ENCODE measurements at places on chromosomes 5 and 9.

- no peak for DNase-seq
Measured at GRCh38 chr9:138033950-138034349, 156.4 kb downstream of the CACNA1B start.

DNA sequence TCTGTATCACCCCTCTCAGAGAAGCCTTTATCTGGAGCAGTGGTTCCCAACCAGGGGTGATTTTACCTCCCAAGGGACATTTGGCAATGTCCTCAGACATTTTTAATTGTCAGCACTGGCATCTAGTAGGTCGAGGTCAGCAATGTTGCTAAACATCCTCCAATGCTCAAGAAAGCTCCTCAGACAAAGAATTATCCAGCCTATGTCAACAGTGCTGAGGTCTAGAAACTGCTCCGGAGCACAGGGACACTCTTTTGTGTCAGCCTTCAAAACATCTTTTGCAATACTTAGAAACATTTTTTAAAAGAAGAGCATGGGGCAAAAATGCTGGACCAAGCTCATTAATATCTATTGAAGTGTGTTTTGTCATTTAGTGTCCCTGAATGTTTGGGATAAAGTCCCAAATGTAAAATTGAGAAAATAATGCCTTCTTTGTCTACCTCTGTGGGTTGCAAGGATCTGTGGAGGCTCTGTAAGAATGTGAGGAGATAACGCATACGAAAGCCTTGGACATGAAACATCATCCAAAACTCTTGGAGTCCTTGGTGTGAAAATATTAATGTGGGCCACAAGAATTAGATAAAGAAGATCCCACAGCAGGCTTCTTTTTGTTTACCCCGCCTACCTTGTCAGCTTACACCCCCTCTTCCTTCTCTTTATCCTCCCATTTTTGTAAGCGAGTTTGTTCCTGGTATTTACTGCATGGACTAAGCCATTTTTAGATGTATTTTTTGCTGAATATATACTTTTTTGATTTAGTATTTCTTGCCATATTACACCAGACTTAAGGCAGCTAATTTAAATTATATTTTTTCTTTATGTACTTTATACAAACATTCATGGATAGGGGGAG lies 193.5 kb downstream of the CD180 start:
- no peak for DNase-seq

DNA sequence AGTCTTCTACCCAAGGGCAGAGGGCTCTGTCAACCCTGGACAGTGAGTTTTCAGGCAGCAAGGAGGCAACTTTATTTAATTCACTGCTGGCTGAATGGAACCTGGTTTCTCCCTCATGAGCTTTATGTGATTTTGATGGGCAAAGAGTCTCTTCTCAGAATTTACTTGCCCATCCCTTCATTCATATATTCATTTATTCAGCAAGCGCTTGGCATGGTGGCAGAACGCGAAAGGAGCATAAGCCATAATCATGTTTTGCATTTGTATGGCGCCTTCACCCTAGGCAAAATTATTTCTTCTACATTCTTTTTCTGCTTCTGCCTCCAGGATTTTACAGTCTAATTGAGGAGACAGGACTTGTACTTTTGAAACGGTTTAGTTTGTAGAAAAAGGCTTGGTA lies 8.0 kb downstream of the DELE1 start:
- DNase-seq, result no peak

GRCh38 chr9:79015951-79016350 lies 555.8 kb upstream of the TLE4 start:
- DNase-seq, result no peak

DNA sequence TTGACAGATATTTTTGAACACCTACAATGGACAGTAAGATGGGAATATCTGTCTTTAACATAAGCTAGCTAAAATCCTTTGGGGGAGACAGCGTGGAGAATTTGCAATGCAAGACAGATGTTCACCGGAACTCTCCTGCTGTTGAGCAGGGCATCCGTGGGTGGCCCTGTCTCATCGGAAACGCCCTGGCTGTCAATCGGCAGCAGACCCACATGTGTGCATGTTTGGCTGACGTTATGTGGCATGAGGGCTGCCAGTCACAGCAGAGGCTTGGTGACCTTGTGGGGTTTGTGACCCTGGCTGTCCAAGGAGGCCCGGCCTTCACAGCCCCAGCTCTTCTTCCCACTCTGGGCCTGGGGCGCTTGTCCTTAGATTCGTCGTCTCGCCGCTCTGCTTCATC lies 129.7 kb upstream of the OTULINL start:
- DNase-seq, result no peak

DNA sequence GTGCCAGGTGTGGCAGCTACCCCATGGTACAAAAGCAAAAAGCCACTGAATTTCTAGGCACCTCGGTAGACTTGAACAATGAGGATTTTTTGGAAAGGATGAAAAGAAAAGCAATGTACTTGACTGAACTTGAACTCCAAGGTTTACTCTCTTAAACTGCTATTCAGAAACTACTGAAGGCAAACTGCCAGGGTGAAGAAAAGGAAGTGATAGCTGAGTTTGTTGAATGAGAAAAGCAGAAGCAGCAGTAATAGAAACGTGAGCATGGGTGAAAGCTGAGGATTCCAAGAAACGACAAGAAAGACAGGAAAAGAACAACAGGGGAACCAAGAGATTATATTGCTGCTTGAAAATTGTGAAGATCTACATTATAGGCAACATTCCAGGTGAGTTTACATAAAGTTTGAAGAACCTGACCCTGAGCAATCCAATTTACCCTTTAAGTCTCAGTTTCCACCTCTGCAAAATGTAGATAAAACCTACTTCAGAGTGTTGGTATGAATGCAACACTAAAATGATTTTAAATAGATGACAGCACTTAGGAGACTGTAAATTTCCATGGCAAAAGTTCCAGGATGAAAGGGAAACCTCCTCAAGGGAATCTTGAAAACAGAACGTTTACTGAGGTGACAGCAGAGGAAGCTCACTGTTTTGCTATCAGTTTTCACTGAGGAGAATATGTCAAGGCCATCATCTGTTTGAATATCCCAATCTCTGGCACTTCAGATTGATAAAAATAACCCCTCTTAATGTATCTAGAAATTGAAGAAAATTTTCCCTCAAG lies 245.8 kb downstream of the SPATA31D1 start:
- no peak for DNase-seq

DNA sequence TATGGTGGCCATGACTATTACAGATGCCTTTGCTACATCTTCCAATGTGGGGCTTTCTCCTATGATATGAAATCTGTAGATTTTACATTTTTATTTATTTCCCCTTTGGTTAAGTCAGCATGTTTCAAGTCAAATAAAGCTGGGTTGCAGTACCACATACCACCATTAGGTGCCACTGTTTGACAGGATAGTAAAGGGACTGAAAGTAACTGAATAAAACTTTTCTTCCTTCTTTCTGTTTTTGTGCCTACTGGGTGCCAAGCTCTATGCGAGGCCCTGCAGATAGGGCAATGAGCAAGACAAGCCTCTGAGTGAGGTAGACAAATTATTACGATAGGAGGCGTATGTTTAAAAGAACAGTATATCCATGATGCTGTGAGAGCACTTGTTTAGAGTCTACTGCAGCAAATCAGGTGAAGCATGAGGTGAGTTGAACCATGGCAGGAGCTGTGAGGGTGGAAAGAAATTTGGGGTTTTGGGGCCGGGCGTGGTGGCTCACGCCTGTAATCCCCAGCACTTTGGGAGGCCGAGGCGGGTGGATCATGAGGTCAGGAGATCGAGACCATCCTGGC lies 64.8 kb downstream of the GDNF start:
- DNase-seq, result no peak

- no peak for DNase-seq
Measured at GRCh38 chr5:91182763-91183162, 200.4 kb downstream of the ARRDC3 start.

- DNase-seq, result no peak
Measured at GRCh38 chr9:6686396-6686795, 40.9 kb upstream of the GLDC start.

DNA sequence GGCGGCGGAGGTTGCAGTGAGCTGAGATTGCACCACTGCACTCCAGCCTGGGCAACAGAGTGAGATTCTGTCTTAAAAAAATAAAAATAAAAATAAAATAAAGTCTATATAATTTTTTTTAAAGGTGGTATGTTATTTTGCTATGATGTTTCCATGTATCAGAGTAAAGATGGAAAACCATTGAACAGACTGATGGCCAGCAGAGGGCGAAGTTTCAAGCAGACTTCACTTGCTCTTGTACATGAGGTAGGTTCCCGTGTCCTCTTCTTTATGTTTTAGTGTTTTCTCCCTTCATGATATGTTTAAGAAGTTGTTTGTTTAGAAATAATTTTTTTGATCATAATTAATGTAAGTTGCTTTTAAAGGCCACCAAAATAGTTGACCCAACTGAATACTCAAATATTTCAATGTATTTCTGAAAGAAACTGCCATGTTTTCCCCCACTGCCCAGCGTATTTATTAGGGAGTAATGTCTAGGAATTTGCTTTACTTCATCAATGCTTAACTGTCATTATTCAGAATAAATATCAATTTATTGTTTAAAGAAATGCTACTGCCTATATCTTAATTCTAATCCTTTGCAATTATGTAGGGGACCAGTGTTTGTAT lies 146.4 kb downstream of the HACD4 start:
- DNase-seq, result peak; percentile 1

- DNase-seq, result no peak
Measured at GRCh38 chr5:154593796-154594195, 115.8 kb upstream of the HAND1 start.

GRCh38 chr5:61604076-61605025 lies 272.3 kb downstream of the ZSWIM6 start:
- no peak for DNase-seq

- DNase-seq, result no peak
Measured at GRCh38 chr5:115435065-115435777, 109.4 kb downstream of the FEM1C start.

GRCh38 chr5:68215898-68216244 lies 315 bp downstream of the PIK3R1 start:
- DNase-seq, result peak; percentile 26

- DNase-seq, result no peak
Measured at GRCh38 chr5:3331819-3332218, 263.8 kb upstream of the IRX1 start.

DNA sequence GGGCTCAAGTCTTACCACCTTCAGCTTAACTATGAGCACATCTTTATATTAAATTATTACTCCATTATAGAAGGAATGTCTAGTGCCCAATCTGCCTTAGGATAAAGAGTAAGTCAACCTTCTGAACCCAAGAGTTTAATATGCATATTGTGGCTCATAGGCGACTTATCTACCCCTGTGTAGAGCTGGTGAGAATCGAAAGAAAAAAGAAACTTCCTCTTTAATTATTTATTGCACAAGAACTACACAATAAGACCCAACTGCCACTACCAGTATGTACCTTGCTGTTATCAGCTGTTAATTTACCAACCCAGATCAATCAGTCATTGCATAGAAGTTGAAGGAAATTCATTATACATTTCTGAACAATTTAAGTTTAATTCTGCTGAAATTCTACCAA lies 329.1 kb upstream of the SLC24A2 start:
- DNase-seq, result no peak

DNA sequence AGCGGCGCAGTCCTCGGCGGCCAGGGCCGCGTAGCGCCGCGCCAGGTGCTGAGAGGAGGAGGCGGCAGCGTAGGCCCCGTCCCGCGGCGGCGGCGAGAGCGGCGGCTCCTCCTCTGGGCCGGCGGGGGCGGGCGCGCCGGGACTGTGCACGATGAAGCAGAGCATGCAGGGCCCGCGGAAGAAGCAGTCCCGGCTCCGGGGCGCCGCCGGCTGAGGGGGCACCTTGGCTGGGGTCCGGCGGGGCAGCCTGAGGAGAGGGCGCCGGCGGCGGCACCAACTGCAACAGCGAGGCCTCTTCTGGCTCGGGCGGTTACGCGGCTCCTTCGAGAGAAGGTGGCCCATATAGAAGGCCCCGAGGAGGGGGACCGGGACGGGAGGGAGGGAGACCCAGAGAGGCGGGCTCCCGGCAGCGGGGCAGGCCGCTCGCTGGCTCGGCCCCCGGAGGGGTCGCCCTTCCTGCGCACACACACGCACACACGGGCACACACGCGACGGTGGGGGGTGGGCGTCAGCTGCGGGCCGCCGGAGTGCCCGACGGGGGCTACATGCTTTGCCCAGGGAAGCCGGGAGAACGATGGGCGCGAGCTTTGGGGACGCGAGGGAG lies 446 bp downstream of the FBXL17 start:
- DNase-seq, result peak; percentile 25

DNA sequence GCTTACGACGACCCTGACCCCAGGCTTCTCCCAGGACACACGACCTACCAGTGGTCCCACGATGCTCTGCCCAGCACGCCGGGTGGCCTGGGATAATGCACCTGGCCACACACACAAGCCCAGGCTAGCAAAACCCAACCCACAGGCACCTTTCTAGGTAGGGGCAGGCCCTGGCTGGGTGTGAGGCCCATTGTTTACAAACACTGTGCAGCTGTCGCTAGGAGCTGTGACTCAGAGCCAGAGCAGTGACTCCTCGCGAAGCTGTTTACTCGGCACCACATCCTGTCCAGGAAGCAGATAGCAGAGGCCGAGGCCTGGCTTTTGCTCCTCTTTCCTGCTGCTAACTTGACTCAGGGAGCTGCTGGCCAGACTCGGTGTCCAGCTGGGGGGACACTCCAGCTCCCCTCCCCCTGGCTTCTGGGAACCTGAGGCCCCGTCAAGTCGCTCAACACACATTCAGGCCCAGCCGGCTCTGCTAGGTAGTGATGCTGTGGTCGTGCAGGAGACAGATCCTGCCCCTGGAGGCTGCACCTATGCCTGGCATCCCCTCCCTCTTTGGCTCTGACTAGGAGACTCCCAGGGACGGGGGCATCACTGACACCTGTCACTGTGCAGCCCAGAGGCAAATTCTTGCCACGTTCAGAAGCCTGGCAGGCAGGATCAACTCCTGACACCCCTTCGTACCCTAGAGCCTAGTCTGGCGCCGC lies 12.8 kb upstream of the RALGDS start:
- peak; percentile 93 for DNase-seq

GRCh38 chr9:127215268-127216209 lies 49.0 kb upstream of the GARNL3 start:
- no peak for DNase-seq

DNA sequence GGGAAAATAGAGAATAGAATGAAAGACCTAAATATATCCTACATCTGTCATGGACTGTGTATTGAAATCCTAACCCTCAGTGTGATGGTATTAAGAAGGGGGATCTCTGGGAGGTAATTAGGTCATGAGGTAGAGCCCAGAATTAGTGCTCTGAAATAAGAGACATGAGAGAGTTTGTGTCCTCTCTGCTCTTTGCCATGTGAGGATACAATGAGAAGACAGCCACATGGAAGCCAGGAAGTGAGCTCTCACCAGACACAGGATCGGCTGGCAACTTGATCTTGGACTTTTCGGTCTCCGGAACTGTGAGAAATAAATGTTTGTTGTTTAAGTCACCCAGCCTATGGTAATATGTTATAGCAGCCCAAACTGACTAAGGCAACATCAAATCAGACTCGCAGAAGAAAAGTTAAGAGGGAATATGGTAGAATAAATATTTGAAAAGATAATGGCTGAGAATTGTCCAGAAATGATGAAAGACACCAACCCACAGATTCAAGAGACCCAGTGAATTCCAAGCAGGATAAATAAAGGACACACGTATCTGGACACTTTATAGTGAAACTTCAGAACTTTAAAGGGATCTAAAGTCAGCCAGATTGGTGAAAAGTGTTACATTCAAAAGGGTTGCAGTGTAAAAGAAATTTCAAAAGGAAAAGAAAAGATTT lies 12.7 kb upstream of the SLC36A1 start:
- DNase-seq, result no peak

Measured in GM18507 (cell line).